Stimulated activated memory B cell treated with anti-CD40 and anti-IgM and Interleukin-4, amounts not matched to agents 10 μg/mL and 1 μg/mL and 100 μg/mL, for 72 hours (primary cell): ENCODE measurements at places on chromosomes 4 and X.

DNA sequence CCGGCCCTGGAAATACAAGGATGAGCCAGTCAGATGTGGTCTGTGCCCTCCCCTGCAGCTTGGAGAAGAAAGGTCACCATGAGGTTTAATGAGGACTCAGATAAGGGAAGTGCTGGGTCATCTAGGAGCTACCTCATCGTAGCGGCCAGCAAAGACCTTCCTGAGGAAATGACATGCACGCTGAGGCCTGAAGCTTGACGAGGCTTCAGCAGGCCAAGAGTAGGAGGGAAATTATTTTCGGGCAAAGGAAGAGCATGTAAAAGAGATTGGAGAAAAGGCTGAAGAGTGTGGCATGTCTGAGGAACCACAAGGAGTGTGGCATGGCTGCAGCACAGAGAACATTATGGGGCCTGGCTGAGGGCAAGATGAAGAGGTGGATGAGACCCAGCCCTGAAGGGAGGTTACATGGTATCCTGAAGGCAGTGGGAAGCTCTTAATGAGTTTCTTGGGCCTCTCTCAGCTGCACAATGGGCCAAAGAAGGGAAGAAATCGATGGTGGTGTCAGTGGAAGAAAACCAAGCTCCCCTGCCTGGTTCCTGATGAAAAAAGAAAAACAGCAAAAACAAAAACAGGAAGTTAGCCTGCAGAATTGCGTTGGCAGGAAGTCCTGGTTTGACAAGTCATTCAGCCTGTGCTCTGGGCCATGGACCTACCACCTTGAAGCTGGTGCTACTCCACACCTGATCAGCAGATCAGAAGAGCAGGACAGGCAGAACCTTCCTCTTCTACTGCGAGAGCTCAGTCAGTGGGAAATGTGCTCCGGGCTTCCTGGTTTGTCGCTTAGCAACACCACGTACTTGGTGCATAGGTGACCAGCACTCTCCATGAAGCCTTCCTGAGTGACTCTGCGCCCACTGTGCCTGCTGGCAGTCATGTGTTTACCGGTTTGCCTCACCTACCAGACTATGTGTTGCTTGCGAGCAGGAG, 134.5 kb upstream of the KLF3 start:
- no peaks in the 10 kb centered on the region for H3K36me3 ChIP-seq
- H3K4me1 ChIP-seq = peaks cover 18% of the 10 kb centered on the region
- peak; percentile 93 for ATAC-seq
- peak overlapping the region; percentile 77 for H3K27ac ChIP-seq
- peak overlapping the region; percentile 0 for H3K4me3 ChIP-seq

DNA sequence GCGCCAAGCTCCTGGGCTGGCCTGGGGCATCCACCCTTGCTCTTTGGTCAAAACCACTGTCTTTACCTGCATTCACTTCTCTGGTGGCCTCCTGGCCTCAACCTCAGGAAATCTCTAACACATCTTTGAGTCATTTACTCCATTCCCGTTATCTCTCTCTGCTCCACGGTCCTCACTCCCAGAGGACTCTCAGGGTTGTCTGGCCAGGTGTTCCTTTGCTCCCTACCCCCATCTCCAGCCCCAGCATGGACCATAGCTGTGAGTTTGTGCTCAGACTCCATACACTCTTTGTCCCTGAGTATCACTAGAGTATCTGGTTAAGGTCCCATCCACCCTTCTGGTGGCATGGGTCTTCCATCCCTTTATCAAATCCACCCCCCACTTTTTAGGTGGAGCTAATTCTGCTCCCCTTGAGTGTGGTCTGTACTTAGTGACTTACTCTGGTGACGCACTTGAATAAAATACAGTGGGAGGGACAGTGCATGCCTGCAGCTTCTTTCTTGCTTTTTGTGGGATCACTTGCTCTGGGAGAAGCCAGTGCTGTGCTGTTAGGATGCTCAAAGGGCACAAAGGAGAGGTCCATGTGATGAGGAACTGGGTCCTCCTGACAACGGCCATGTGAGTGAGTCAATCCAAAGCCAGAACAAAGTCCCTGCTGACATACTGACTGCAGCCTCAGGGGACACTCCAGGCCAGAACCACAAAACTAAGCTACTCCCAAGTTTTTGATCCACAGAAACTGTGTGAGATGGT, 44.3 kb downstream of the IGFBP7 start:
- no peaks in the 10 kb centered on the region for H3K36me3 ChIP-seq
- H3K27ac ChIP-seq = no peak overlapping the region
- ATAC-seq = peak; percentile 17
- no peaks in the 10 kb centered on the region for H3K4me1 ChIP-seq

DNA sequence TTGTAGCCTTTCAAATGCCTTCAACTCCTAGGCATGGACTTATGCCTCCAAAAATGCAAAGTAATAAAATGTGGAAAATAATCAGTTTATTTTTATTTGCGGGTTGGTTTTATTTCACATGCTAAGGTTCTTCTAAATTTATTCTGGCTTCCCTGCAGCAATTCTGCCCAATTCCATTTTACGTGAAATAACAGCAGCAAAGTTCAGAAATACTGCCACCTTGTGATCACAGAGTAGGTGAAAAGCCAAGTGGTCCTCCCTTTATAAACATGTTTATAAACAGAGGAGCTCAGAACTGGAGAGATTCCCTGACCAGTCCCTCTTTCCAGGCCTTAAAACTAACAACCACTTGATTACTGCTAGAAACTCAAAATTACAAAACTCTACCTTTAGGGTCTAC, 14.7 kb upstream of the DCHS2 start:
- peaks cover 27% of the 10 kb centered on the region for H3K27me3 ChIP-seq
- H3K36me3 ChIP-seq = no peaks in the 10 kb centered on the region
- no peak overlapping the region for H3K27ac ChIP-seq
- H3K4me1 ChIP-seq = no peaks in the 10 kb centered on the region
- no peak overlapping the region for H3K4me3 ChIP-seq
- no peak for ATAC-seq

- no peak overlapping the region for H3K27ac ChIP-seq
- no peak overlapping the region for H3K4me3 ChIP-seq
- no peak for ATAC-seq
- H3K4me1 ChIP-seq = no peaks in the 10 kb centered on the region
- no peaks in the 10 kb centered on the region for H3K27me3 ChIP-seq
Measured at GRCh38 chrX:8245411-8245810, 74.3 kb upstream of the VCX2 start.

DNA sequence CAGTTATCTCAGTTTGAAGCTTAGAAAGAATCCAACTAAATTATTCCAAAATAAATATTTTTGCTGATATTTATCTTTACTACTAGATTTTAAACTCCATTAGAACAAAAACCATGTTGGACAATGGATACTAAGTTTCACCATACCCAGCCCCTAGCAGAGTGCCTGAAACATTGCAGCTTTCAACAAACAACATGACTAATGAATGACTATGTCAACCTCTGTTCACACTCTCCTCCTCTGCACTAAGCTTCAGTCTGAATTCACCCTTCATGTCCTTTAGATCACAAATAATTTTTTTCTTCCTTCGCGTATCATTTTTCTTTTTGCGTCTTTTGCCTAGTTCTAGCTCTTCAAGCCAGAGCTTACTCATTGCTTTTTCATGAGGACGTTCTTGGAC, 315.2 kb downstream of the PCDH10 start:
- H3K4me3 ChIP-seq = no peak overlapping the region
- H3K27me3 ChIP-seq = no peaks in the 10 kb centered on the region
- ATAC-seq = no peak
- no peaks in the 10 kb centered on the region for H3K4me1 ChIP-seq

GRCh38 chrX:27751976-27752375, 55.8 kb upstream of the MAGEB10 start:
- ATAC-seq = no peak
- H3K4me1 ChIP-seq = no peaks in the 10 kb centered on the region
- no peak overlapping the region for H3K4me3 ChIP-seq
- H3K27ac ChIP-seq = no peak overlapping the region

DNA sequence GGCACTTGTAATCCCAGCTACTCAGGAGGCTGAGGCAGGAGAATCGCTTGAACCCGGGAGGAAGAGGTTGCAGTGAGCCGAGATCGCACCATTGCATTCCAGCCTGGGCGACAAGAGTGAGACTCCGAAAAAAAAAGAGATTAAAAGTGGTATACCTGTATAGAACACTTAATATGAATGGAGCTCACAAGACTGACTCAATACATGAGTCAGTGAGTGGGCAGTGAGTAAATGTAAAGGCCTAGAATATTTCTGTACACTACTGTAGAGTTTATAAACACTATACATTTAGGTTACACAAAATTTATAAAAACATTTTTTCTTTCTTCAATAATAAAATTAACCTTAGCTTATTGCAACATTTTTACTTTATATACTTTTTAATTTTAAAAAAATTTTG, 93.8 kb downstream of the CENPC start:
- H3K4me3 ChIP-seq = no peak overlapping the region
- H3K27ac ChIP-seq = no peak overlapping the region
- no peaks in the 10 kb centered on the region for H3K4me1 ChIP-seq
- no peaks in the 10 kb centered on the region for H3K27me3 ChIP-seq
- peaks cover 80% of the 10 kb centered on the region for H3K36me3 ChIP-seq

DNA sequence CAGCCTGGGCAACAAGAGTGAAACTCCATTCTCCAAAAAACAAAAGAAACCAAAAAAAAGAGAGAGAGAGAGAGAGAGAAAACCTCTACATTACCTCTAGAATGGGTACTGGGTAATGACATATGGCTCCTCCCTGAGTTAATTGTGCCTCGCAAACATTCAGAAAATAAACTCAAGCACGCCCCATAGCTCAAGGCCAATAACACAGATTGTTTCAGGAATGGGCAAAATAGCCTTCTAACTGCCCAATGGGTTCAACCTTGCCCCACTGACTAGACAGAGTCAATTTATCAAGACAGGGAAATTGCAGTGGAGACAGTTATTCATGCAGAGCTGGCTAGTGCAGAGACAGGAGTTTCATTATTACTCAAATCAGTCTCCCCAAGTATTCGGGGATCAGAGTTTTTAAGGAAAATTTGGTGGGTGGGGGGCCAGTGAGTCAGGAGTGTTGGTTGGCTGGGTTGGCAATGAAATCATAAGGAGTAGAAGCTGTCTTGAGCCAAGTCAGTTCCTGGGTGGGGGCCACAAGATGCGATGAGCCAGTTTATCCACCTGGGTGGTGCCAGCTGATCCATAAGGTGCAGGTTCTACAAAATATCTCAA, 25.1 kb downstream of the NIPAL1 start:
- peaks cover 27% of the 10 kb centered on the region for H3K27me3 ChIP-seq
- no peak overlapping the region for H3K27ac ChIP-seq
- no peaks in the 10 kb centered on the region for H3K36me3 ChIP-seq
- ATAC-seq = no peak
- no peak overlapping the region for H3K4me3 ChIP-seq
- H3K4me1 ChIP-seq = peaks cover 38% of the 10 kb centered on the region

DNA sequence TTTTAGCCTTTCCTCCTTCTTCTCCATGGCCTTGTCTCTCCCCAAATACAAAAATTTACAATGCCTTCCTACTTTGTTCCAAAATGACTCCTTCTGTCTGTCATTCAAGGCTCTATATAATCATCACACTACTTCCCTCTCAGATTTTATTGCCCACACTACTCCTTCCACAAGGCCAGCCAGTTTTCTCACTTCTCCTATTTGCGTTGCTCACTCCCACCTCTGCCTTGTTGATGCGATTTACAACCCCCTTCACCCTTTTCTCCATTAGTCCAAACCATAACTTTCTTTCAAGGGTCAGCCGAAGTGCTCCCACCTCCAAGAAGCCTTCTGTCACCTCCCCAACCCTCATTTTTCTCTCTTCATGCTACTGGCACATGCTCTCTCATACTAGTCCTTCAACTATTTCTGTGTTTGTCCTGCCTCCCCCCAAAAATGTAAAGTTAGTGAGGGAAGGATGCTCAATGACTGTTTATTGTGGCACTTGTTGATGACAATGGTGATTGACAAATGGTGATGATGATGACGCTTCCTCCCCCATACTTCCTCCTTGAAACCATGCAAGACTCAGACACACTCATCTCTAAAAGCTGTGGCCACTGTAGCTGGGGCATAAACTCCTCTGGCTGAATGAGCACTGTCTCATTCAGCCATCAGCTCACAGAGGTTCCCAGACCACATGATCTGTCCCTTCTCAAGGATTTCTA, 2.7 kb upstream of the XKRX start:
- ATAC-seq = peak; percentile 89
- H3K36me3 ChIP-seq = no peaks in the 10 kb centered on the region
- H3K4me1 ChIP-seq = peaks cover 31% of the 10 kb centered on the region
- peak overlapping the region; percentile 88 for H3K27ac ChIP-seq
- peak overlapping the region; percentile 61 for H3K4me3 ChIP-seq
- no peaks in the 10 kb centered on the region for H3K27me3 ChIP-seq

DNA sequence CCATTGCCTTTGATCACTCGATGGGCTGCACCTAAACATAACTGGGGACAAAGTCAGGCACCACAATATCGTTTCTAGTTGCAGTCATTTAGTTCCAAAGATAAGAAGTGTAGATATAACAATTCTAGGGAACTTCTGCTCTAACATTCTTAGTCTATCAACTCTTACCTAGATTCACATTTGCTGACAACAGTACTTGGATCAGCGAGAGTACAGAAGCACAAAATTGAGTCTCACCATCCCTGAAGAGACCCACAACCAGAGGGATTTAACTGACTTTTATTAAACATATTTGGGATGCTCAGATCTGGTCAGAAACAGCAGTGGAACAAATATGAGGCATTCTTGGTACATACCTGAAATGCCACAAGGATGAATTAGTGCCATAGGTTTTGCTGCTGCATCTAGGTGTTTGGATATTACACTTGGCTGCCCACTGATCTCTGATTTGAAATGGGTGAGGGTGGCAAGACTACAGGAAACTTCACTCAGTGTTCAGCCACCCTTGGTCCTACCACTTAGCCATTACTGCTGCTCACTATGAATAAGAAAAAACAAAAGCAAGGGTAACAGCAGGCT, 28.9 kb upstream of the HUWE1 start:
- H3K27me3 ChIP-seq = no peaks in the 10 kb centered on the region
- H3K27ac ChIP-seq = peak overlapping the region; percentile 98

DNA sequence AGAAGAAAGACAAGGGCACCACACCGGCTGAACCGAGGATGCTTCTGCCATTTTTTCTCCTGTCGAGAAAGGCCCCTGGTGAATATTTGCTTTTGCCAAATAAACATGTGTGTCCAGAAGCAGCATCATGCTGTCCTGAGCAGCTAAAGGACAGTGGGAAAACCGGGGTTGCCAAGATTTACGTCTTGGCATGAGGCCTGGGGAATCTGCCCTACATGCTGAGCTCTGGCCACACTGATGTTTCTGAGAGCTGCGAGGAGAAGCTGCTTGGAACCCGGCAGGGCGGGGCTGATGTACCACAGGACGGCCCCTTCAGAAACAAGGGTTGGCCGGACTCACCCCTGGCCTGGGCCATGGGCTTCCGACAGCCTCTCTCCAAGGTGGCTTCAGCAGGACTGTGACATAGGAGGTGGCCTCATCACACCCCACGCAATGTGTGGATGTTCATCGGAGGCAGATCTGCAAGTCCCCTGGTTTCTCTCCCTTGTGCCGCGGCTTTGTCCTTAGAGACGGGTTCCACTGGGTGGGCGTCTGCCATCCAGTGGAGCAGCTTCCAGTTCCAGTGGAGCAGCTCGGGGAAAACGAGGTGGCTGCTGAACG, 42.2 kb upstream of the SORCS2 start:
- peaks cover 65% of the 10 kb centered on the region for H3K27me3 ChIP-seq
- H3K4me1 ChIP-seq = no peaks in the 10 kb centered on the region
- no peak overlapping the region for H3K27ac ChIP-seq
- H3K4me3 ChIP-seq = no peak overlapping the region
- ATAC-seq = no peak
